ENCODE measurements at places on chromosomes 3 and 15.

DNA sequence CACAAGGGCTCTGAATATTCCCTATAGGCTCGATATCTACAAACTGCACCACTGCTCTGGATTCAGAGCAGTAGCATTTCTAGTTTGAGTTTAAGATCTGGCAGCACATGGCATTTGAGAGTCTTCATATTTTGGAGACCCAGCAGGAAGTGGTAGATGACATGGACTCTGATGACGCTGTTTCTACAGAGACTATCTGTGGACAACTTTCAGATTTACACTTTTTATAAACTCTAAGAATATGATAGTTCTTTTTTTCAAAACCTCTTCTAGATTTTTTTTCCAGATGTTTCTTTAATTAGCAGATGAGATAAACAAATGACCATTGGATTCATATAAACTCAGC, 35.8 kb downstream of the ARMC8 start:
- no peaks in the 10 kb centered on the region for H3K27me3 ChIP-seq
- no peak overlapping the region for H3K4me3 ChIP-seq
- DNase-seq: no peak
- no peaks in the 10 kb centered on the region for H3K36me3 ChIP-seq
- no peak overlapping the region for H3K27ac ChIP-seq

DNA sequence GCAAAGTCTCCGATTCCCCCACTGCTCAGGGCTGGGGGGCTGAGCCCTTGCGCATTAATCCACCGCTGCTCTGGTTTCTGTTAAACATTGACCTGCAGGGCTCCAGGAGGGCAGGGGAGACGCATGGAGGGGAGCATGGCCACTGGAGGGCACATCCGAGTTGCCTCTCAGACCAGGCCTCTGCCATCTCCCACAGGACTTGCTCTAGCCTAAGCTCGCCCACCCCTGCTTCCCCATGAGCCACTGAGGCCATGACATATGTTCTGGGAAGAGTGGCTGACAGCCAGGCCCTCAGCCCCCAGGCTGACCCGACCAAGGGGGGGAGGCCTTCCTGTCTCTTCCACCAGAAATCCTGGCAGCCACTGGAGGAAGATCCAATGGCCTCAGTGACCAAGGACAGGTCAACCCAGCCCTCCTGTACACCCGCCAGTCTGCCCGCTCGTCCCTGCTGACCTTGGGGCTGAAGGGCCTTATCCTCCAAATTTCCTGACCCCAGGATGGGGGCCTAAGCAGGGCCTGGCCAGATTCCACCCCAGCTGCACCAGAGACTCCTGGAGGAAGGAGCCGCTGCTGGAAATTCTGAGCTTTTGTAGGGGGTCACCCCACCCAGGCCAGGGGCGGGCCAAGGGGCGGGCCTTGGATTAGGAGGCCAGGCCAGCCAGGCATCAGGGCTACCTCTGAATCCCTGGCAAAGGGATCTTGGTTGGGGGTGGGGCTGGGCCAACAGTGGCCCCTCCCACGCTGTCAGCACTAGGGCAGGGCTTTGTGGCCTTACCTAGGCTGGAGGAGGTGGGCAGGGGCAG, at the start of gene HYAL1:
TSS of gene HYAL1 (minus strand) at position 562 of the 803 bp plus-strand sequence. CDS start 618 bp downstream, outside the sequence.
- peak; percentile 93 for DNase-seq
- H3K27ac ChIP-seq: peak within 1 kb of the TSS; percentile 96
- H3K27me3 ChIP-seq: no peaks in the 10 kb centered on the region
- peaks cover 21% of the 10 kb centered on the region for H3K4me1 ChIP-seq

GRCh38 chr3:181723625-181724191, 12.0 kb downstream of the SOX2 start:
- H3K4me3 ChIP-seq: no peak overlapping the region
- no peak overlapping the region for H3K27ac ChIP-seq
- H3K27me3 ChIP-seq: peaks cover 4% of the 10 kb centered on the region

DNA sequence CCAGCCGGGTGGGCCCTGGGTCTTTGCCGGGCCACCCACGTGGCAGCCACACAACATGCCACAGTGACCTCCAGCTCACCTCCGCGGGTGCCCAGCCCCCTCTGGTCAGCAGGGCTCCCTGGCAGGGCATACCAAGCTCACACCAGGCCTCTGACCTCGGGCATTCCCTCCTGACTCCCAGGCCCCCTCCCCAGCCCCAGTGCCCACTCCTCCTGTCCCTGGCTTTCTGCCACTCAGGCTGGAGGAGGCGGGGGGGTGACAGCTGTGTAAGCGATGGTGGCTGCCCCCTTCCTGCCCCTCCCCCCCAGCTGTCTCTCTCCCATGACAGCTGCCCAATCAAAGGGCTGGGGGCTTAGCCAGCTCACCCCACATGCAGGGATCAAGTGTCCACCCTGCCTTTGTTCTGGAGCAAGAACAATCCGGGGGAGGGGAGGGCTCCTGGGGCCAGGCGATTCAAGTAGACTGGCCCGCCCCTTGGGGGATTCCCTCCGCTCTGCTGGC, 3.3 kb downstream of the PCBP4 start:
- no peak overlapping the region for H3K4me3 ChIP-seq
- H3K36me3 ChIP-seq: no peaks in the 10 kb centered on the region
- no peaks in the 10 kb centered on the region for H3K27me3 ChIP-seq
- H3K4me1 ChIP-seq: peaks cover 9% of the 10 kb centered on the region
- H3K27ac ChIP-seq: no peak overlapping the region
- no peak for DNase-seq

DNA sequence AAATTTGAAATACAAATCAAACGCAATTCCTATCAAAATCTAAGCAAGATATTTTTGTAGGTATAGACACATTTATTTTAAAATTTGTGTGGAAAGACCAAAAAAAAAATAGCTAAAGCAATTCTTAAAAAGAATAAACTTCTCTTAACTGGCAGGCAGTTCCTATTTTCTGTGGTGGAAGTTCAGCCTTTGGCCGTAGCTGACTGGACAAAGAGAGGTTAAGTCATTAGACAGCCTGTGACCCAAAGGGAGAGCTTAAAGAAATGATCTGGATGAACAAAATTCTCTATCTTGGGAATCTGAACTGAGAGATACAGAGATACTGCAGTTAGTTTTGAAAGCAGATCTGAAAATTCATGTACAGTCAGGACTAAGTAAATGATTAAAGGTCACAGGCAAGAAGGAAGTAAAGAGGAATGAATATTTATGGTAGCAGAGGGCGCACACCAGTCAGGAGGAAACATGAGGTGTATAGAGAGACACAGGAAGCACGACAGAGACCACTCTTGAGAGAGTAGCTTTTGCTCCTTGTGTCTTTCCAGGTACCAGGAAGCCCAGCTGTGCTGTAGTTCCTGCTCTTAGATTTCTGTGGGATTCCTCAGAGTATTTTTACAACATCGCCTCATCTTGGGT, 57.5 kb downstream of the TPRG1 start:
- no peak for DNase-seq
- no peaks in the 10 kb centered on the region for H3K36me3 ChIP-seq
- H3K27ac ChIP-seq: no peak overlapping the region
- H3K27me3 ChIP-seq: no peaks in the 10 kb centered on the region
- no peaks in the 10 kb centered on the region for H3K4me1 ChIP-seq

DNA sequence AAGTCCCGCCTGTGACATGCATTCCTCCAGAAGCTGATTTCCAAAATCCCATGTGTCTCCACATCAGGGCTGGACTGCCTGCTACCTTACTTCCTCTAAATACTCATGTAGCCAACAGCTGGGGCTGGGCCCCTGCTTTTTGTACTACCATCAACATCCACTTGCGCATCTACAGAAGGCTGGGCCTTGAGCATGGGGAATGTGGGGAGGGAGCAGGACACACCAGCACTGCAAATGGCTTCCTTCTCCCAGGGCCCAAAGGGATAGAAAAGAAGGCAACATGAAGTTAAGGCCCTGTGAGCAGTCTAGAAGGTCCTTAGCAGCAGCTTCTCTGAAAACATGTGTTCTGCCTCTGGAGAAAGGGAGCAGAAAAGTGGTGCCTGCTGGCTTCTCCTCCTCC, 27.2 kb downstream of the MKRN2 start:
- H3K4me1 ChIP-seq: no peaks in the 10 kb centered on the region
- H3K4me3 ChIP-seq: no peak overlapping the region
- no peaks in the 10 kb centered on the region for H3K27me3 ChIP-seq
- H3K36me3 ChIP-seq: peaks cover 48% of the 10 kb centered on the region

GRCh38 chr3:197174927-197175326, 123.5 kb downstream of the DLG1 start:
- no peak overlapping the region for H3K27ac ChIP-seq
- H3K27me3 ChIP-seq: no peaks in the 10 kb centered on the region
- no peak overlapping the region for H3K4me3 ChIP-seq
- no peaks in the 10 kb centered on the region for H3K36me3 ChIP-seq
- no peak for DNase-seq
- H3K4me1 ChIP-seq: no peaks in the 10 kb centered on the region

- H3K4me3 ChIP-seq: no peak overlapping the region
- DNase-seq: no peak
- H3K36me3 ChIP-seq: no peaks in the 10 kb centered on the region
- H3K27me3 ChIP-seq: no peaks in the 10 kb centered on the region
- H3K27ac ChIP-seq: no peak overlapping the region
Observed at GRCh38 chr3:25038271-25038670, 389.8 kb upstream of the RARB start.

DNA sequence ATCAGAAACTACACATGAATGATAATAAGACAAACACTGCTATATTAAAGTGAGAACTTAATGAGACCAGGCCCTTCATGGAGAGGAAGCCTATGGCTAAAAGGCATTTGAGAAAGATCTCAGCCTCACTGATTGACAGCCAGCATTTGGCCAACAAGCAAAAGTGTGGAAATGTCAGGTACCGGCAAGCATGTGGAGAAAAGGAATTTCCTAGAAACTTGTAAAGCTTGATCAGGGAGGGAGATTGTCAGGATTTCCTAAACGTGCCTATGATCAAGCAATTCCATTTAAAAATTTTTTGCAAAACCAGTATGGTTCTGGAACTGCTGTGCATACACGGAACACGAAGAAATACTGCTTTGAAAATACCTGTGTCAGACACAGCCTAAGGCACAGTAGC, 220.3 kb upstream of the ATP10A start:
- H3K4me1 ChIP-seq: peaks cover 6% of the 10 kb centered on the region
- no peak overlapping the region for H3K27ac ChIP-seq
- H3K27me3 ChIP-seq: no peaks in the 10 kb centered on the region
- DNase-seq: no peak

DNA sequence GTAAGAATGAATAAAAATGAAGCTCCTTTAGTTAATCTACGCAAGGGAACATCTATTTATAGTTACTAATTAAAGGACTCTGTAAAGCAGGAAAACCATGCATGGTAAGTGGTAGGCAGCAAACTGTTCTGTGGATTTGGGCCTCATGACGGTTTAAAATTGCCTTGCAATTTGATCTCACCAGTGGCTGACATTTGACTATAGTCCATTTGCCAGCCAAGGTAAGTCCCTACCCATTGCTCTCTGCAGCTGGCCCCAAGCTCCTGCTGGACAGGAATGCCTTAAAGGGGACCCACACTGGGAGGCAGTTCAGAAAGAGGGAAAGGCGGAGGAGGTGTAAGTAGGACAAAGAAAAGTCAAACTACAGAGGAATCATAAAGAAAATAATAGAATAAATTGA, 203.3 kb downstream of the PLCL2 start:
- no peaks in the 10 kb centered on the region for H3K4me1 ChIP-seq
- H3K4me3 ChIP-seq: no peak overlapping the region
- no peaks in the 10 kb centered on the region for H3K36me3 ChIP-seq
- DNase-seq: no peak
- H3K27ac ChIP-seq: no peak overlapping the region

DNA sequence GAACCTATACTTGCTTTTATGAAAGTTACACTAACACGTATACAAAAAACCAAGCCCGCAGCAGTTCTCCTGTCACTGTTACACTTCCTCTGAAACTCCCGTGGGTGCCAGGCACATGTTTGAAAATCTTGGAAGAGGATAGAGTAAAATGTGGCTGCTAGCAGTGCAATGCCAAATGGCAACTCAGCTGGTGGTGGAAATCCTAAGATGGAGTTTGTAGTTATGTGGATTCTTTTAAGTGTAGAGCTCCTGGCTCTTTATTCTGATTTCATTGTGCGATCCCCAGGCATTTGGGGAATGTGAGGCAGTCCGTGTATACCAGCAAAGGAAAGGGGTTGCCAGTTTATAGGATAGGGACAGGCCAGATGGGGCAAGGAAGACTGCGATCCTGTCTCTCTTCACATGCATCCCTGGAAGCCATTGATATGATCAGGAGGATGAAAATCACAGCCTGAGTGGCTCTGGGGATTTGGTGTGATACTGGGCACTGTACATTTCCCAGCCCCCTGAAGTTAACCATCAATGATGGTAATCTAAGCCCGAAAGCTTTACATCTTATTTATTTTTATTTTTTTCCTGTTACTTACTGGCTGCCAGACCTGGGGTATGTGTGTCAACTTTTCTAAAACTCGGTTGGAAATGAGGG, 1.1 kb downstream of the STAC start:
- no peaks in the 10 kb centered on the region for H3K27me3 ChIP-seq
- H3K27ac ChIP-seq: no peak overlapping the region
- H3K36me3 ChIP-seq: no peaks in the 10 kb centered on the region
- no peak overlapping the region for H3K4me3 ChIP-seq
